ENCODE measurements at places on chromosomes 3 and 15.

GRCh38 chr3:4359805-4360502 is 56.8 kb downstream of the SETMAR start:
- DNase-seq: no peak

DNA sequence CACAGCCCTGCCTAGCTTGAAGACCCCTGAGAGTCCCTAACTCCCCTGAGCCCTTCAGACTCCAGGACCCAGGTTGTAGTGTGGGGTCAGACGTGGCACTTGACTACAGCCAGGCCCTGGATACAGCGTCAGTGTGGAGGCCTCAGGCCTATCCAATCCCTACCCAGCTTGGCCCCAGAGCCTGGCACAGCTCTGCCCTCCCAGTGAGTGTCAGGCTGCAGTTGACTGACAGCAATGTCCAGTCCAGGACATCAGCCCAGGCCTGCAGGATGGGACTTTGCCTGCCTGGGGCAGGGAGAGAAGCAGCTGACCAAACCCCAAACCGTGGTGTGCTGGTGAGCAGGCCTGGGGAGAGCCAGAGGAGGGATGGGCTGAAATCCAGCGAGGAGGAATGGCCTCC is 27.3 kb downstream of the KLF13 start:
- DNase-seq: no peak

GRCh38 chr3:81938681-81939080 is 177.2 kb upstream of the GBE1 start:
- no peak for DNase-seq

DNA sequence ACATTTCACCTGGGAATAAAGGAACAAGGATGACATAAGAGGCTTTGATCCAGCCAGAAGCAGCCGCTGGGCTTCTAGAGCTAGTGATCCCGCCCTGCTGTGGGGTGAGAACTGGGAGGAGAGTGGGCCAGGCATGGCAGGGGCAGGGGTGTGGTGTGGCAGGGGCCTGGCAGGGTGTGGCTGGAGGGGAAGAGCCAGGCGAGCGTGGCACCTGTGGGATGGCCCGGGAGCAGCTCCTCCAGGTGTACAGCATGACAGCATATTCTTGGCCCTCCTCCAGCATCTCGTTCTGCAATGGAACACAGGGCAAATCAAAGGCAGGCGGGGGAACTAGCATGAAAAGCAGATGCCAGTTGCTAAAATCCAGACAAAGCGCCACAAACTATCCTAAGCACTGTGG is 35.5 kb downstream of the CYFIP1 start:
- DNase-seq: no peak

- no peak for DNase-seq
These were observed 325.0 kb upstream of the CFAP20DC start for GRCh38 chr3:59374818-59375211.

DNA sequence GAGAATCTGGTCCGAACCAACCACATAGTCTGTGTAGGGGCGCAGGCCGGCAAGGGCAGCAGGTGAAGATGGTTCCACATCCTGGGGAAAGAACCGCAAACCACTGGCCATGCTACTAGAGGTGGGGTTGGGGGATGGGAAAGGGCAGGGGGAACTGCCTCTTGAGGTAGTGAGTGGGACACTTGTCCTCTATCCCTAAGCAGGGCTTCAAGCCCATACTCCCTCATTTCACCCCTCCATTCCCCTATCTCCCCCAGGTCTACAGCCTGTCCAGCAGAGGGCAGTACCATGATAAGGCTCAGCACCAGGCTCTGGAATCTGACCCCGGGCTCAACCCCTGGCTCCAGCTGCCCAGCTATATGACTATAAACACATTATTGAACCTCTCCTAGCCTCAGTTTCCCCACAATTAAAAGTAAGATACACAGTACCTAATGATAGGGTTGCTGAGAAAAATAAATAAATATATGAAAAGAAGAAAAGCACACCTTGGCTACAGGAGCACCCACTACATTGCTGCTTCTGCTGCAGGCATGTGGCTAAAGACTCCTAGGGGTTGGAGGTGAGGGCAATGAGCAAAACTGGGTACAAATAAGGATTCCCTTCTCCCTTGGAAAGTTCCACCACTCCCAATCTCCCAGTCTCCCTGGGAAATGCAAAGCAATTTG is 6.3 kb downstream of the GORASP1 start:
- peak; percentile 42 for DNase-seq

DNA sequence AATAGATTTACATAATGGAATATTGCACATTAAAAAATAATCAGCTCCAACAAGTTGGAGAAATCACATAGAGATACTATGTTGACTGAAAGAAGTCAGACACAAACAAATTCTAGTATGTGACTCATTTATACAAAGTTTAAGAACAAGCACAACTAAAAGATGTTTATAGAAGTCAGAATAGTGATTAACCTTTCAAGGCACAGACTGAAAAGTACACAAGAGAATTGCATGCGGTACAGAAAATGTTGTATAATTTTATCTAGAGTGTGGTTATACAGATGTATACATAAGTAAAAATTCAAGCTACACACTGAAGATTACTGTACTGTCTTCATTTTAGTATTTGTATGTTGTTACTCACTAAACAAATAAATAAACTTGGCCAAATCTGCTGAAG is 19.3 kb upstream of the ATOSA start:
- no peak for DNase-seq

- DNase-seq: no peak
These were observed 2.8 kb downstream of the TBC1D23 start for GRCh38 chr3:100263583-100263982.

DNA sequence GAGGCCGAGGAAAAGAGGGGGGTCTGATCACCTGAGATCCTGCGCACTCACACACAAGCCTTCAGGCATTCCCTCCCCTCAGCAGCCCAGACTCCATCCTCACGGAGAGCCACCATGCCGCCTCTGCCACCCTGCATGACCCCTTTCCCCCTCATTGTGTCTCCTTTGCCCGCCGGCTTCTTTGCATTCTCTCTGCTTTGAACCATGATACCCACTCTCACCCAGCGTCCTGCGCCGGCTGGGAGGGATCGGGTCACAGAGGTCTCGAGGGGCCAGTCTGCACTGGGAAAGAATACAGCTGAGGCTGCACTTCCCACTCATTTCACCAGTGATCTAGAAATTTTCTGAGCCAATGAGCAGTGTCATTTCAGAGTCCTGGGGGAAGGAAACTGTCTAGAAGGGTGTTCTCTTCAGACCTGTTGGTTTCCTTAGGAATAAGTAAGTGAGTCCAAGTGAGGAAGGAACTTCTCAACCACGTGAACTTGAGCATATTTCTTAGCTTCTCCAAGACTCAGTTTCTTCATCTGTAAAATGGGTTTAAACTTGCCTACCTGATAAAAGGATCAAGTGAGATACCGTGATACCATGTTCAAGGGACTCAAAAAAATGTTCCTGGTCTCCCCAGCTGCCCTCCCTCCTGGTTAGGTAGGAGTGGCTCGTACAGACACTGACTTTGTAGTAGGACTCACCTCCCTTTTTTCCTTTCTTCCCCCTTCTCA is 96.7 kb downstream of the TOP2B start:
- DNase-seq: no peak

DNA sequence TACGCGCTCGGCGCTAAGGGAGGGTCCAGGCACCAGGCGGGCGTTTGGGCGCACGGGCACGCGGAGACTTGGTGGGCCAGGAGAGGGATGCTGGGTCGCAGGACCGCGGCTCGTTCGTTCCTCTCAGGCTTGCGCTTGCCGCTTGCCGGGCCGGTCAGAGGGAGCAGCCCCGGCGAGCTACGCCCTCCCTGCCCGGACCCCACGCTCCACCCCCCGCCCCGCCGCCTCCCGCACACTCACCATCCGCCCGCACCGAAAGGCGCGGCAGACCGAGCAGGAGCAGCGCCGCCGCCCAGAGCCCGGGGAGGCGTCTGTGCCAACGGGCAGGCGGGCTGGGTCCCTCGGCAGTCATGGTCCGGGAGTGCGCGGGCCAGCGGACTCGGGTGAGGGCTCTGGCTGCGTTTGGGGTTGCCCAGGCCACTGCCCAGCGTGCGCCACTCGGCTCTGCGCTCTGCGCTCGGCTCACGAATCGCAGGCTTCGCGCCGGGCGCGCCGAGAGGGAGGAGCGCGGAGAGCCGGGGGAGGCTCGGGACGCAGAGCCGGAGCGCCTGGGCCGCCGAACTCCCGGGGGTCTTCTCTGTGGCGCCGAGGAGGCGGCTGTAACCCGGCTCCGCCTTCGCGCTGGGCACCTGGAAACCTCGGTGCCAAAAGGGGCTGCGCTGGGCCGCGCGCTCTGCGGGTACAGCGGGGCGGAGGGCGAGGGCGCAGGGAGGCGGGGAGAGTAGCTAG is at the start of gene SUSD5:
SUSD5 (minus strand) TSS at position 365 of the 729 bp plus-strand sequence; CDS start at position 352, 13 bp downstream.
- DNase-seq: no peak

Measured in Caco-2 (cell line).